ENCODE measurements at places on chromosomes 7 and 10.

DNA sequence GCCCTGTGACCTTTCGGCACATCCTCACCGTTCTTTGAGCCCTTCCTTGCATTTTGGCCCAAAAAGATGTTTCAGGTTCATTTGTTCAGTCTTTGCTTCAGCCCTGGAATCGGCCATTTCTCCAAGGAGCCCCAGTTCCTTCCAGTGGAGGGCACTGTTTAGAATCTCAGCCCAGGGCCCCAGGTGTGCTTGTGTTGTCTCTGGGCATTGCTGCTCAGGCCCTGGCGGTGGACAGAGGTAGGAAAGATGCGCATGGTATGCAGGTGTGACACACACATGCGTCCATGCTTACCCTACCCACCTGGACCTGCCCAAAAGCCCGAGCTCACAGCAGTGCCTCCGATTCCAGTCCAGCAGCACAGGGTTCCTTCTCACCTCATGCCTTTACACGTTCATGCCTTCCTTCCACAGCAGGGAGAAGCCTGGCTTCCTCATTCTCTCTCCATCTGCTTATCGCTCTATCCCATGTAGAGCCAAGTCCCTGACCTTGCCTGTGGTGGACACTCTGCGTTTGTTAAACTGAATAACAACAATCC, 70.6 kb downstream of the LHPP start:
- no peak for DNase-seq

DNA sequence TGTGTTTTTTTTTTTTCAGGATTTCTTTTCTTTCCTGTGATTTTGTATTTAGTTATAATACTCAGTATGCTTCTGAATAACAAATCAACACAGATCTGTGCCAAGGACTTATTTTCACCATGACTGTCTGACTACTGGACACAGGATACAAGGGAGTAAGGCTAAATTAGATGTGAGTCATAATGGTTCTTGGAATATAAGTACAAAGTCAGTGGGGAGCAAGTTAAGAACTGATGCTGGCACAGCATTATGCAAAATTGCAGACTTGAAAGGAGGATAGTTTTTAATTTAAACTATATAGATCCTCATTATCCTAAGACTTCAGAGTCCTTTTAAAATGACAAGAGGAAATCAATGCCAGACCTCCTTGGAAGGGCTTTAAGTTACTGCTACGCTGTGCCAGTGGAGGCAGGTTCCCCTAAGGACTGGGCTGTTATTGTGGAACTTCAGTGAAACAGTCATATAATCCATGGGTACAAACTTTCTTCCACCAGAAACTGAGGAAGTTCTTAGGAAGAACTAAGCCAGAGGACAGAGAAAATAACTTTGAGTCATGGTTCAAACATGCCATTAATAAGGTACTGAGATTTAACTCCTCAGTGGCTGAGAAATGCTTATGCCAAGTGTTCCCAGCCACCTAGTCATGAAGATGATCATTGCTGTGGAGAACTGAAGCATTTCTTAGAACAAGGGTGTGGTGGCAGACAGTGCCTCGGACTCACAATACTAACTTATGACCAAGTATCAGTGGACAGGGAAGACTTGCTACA, 531.2 kb downstream of the HTR7 start:
- no peak for DNase-seq

DNA sequence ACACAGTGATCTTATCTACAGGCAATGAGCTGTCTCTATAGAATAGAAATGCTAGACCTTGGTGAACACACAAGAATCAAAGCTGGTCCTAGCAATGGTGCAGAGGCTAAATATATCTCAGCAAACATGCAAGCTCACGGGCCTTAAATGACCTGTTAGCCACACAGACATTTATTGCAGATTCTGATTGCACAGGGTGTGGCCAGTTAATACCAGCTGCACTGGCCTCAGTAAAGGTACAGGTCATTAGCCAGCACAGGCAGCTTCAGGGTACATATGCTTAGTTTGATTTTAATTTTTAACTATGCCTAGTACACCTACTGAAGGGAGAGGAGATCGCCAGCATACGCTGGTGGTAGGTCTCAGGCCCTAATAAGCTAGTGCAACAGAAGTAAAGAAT, 265.4 kb upstream of the DGKB start:
- DNase-seq: no peak

- no peak for DNase-seq
Observed at GRCh38 chr10:28788252-28788651, 110.9 kb downstream of the BAMBI start.

DNA sequence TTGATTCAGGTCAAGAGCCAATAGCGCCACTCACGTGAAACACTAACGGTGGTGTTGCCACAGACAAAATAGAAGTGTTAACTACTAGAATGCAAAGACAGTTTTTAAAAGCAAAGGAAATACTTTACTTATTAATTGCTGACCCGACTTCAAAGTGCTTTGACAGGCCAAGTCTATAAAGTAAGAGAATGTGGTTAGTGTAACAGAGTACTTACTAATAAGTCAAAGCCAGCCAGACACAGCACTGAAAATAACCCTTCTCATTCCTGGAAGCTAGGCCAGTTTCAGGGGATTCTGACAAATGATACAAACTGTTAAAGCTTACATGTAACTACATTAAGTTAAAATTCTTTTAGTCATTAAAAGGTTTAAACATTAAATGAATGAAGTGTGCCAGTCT, 50.3 kb downstream of the ENO4 start:
- DNase-seq: no peak

DNA sequence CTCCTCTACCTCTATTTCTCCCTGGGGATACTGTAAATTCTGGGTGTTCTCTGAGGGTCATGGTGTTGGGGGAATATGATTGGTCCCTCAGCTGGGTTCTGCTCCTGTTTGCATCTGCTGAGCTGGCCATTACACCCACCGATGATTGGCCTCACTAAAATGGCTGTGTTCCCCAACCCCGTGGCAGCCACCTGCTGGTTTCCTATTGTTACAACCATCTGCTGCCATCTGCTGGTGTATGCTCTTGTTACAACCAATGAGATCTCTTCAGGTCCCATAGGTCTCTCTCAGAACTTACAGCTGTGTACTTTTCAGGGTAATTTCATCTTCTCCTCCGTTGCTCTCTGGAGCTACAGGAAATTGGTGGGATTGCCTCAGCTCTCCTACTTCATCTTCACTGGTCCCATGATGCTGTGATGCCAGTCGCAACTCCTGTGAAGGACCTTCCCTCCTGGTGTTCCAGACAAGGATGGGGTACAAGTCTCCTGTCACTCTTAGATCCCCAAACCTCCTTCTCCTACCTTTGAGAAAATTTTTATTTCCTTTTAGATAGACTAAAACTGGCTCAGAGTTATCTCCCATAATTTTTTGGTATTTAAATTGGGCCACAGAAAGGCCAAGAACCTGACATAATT, 303.5 kb upstream of the SMIM30 start:
- DNase-seq: peak; percentile 79

- DNase-seq: no peak
Observed at GRCh38 chr10:115879372-115880089, 393.5 kb downstream of the GFRA1 start.

GRCh38 chr7:155143381-155143780, 73.3 kb downstream of the HTR5A start:
- no peak for DNase-seq

GRCh38 chr10:95411635-95412034, 120.8 kb upstream of the PDLIM1 start:
- no peak for DNase-seq

GRCh38 chr10:70683940-70684339, 11.6 kb downstream of the ADAMTS14 start:
- no peak for DNase-seq

DNA sequence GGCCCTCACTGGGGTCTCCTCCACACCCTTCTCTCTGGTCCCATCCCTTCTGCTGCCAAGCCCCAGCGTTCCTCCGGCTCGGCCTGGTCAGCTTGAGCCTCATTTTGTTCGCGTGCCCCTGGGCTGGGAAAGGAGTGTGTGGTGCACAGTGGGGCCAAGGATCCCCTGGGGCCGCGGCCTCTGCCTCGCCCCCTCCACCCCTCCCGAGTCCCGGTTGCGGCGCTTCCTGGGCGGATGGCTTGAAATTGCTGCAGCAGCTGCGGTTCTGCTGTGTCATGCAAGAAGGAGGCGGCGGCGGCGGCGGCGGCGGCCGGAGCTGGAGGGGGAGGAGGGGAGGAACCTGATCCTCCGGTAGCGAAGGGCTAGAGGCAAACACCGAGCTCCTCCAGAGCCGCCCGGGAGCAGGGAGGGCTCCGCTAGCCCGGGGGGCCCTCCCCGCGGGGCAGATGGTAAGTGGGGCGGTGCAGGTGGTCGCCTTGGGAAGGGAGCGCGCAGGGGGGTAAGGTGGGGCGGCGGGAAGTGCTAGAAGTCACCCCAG, 217.8 kb upstream of the MKLN1 start:
- peak; percentile 87 for DNase-seq

DNA sequence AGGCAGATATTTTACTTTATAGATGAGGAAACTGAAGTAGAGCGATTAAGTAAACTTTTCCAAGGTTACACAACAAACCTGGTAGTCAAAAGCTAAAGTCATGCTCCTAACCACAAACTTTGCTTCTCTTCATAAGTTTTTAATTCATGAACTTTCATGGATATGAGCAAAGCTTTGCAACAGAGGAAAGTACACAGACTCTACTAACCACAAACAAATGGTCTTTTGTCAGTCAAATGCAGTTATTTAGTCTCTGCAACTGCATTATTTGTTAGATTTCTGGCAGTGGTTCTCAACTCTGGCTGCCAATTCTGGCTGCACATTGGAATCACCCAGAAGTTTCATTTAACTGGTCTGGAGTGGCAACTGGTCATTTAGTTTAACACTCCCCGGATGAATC, 140.6 kb upstream of the TMEM168 start:
- no peak for DNase-seq

DNA sequence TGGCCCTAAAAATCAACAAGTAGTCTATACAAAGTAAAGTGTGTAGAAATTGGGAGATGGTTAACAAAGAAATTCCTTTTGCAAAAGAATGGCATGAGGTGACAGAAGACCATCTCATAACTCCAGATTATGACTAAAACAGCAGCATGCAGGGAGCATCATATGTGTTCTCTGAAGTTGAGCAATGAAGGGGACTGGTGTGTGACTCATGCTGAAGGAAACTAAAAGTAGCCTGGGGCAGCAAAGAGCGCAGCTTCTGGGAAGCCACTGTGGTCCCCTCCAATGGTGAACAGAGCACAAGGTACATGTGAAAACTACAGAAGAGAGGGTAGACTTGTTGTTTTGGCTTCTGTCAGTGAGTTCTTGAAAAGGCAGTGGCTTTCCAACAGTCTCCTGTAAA, 133.4 kb downstream of the MACC1 start:
- no peak for DNase-seq

- no peak for DNase-seq
Observed at GRCh38 chr7:44631458-44632115, 25.2 kb downstream of the OGDH start.

GRCh38 chr10:70528741-70529362, 50.3 kb downstream of the PALD1 start:
- no peak for DNase-seq

GRCh38 chr10:33708561-33708960, 374.1 kb upstream of the NRP1 start:
- no peak for DNase-seq

DNA sequence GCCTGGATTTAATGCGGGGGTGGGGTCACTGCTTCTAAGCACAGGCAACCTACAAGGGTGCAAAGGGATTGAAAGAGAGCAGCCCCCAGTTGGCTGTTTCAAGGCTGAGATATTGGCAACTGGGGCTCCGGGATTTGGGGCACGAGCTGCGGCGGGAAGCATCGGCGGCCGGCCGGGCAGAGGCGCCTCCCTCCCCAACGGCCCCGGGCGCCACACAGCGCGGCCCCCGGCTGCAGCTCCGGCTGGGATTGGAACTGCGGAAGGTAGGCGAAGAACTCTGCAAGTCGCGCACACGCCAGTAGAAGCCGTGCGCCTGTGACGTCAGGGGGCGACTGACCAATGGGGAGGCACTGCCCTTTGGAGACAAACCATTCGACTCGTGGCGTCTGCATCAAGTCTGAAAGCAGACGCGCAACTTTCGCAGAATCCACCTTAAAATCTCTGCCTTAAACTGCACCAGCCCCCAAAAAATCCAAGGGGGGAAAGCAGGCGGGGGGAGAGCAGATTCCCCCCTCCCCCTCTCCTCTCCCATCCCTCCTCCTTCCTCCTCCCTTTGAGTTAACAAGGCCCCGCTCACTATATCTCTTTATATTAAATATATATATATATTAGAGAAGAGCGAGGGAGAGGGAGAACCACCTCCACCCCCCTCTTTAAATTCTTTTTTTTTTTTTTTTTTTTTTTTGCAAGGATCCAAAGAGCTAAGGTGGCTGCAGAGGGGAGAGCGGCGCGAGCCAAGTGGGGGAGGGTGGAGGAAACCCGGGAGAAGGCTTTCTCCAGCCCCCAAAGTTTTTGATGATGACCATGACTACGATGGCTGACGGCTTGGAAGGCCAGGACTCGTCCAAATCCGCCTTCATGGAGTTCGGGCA, at the start of gene DLX6:
TSS of gene DLX6 (plus strand) at position 371 of the 872 bp plus-strand sequence. CDS start at position 796, 425 bp downstream.
- no peak for DNase-seq

- no peak for DNase-seq
Observed at GRCh38 chr10:33735464-33735923, 401.0 kb upstream of the NRP1 start.

GRCh38 chr7:87151729-87152111, 533 bp upstream of the DMTF1 start:
- no peak for DNase-seq
